Cardiac fibroblast (primary cell): ENCODE measurements at places on chromosomes 3 and 15.

DNA sequence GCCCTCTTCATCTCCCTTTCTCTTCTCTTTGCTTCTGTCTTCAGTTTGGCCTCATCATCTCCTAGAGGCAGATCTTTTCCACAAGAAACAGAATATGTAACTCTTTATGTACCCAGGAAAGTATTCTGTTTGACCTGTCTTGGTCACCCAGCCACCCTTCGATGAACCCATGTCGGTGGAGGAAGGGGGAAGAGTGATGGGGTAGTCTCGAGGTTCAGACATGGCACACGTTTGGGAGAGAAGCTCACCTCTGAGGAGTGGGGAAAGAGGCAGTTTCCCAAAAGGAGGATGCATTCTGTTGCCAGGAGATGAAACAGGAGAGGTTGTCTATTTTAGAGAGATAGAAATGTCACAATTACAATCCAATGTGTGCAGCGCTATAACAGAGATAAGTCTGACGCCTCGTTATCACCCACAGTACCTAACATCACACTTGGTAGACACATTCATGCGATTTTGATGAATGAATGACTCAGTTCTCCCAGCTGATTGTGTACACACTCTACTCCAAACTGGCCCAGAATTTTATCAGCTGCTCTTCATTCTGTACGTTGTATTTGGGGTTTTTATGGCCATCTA is 722 bp upstream of the CCDC50 start:
- DNase-seq, result no peak

GRCh38 chr3:157624801-157625200 is 121.6 kb upstream of the VEPH1 start:
- no peak for DNase-seq

DNA sequence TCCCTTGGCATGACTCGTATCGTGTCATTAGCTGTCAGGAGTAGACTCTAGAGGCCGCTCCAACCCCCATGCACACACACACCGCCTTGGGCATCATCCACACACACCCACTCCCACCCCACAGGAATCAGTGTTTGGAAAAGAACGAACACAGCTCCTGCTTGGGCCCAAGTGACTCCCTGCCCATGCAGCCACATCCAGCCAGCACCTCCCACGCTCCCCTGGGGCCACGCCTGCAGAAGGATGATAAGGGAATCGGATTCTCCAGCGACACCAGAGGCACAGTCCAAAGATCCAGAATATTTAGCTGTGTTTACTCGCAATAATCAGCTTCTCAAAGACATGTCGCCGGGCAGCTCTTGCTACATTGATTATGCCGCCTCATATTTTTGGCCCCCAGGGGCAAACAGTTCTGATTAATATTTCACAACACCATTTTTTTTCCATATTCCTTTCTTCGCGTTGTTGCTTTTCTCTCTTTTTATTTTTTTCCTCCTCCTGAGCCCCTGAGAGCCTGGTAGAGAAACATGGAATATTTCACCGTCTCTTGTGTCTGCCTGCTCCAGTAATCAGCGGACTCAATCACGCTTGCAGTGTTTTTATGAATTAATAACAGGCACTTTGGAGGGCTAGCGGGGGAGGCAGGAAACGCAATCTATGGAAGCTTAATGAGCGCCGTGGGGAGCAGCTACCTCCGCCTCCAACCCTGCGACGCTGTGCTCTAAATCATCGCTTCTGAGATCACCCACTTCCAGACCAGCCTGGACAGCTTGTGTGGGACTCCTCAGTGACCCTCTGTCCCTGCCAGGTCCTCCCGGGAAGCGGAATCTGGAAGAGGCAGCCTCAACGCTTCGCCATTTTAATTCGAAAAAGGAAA is 221.4 kb downstream of the TLE3 start:
- DNase-seq, result no peak

- no peak for DNase-seq
These were observed 18.6 kb downstream of the UROC1 start for GRCh38 chr3:126498929-126499328.

DNA sequence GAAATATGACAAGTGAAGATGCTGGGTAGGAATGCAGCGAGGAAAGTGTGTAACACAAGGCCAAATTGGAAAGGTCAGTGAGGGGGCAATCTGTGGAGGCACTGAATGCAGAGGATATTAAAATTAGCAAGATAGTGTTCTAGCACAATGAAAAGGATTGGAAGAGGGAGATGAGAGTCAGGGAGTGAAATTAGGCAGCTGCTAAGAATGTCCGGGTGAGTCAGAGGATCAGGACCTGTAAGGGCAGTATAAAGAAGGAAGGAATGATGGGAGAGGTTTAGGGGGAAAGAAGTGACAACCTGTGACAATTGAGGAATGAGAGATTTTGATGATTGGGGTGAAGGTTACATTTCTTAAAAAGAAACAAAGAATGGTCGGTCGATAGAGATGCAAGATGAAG is 103.5 kb downstream of the UBE3A start:
- DNase-seq, result no peak

- DNase-seq, result no peak
These were observed 244.3 kb downstream of the NR2F2 start for GRCh38 chr15:96574782-96575181.

GRCh38 chr3:73086071-73086494 is 24.6 kb downstream of the EBLN2 start:
- peak; percentile 58 for DNase-seq

DNA sequence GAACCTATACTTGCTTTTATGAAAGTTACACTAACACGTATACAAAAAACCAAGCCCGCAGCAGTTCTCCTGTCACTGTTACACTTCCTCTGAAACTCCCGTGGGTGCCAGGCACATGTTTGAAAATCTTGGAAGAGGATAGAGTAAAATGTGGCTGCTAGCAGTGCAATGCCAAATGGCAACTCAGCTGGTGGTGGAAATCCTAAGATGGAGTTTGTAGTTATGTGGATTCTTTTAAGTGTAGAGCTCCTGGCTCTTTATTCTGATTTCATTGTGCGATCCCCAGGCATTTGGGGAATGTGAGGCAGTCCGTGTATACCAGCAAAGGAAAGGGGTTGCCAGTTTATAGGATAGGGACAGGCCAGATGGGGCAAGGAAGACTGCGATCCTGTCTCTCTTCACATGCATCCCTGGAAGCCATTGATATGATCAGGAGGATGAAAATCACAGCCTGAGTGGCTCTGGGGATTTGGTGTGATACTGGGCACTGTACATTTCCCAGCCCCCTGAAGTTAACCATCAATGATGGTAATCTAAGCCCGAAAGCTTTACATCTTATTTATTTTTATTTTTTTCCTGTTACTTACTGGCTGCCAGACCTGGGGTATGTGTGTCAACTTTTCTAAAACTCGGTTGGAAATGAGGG is 1.1 kb downstream of the STAC start:
- DNase-seq, result no peak

GRCh38 chr3:42012383-42012934 is 50.6 kb upstream of the ULK4 start:
- DNase-seq, result no peak

GRCh38 chr3:108228286-108228685 is 6.1 kb upstream of the IFT57 start:
- no peak for DNase-seq

DNA sequence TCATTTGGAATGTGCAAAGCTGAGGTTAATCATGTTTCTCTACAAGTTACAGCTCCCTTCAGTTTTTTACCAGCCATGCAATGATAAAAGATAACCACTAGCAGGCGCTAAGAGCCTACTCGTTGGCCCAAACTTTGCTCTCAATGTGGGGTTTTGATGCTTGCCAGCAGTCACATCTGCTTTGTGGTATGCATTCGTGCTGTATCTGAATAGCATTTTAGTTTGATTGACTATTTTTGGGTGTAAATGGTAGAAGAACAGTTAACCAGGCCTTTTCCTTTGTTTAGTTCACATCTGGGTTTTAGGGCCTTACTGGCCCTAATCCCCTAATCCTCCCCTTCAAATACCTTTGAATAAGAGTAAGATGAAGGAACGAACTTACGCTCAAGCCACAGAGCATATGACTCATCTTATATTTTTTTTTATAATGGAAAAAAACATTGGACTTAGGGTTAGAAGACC is 4.4 kb upstream of the CLDN11 start:
- peak; percentile 91 for DNase-seq

GRCh38 chr3:158573714-158574113 is 2.7 kb downstream of the MLF1 start:
- DNase-seq, result peak; percentile 5

- no peak for DNase-seq
These were observed 86.7 kb downstream of the IQSEC1 start for GRCh38 chr3:12986521-12986920.

DNA sequence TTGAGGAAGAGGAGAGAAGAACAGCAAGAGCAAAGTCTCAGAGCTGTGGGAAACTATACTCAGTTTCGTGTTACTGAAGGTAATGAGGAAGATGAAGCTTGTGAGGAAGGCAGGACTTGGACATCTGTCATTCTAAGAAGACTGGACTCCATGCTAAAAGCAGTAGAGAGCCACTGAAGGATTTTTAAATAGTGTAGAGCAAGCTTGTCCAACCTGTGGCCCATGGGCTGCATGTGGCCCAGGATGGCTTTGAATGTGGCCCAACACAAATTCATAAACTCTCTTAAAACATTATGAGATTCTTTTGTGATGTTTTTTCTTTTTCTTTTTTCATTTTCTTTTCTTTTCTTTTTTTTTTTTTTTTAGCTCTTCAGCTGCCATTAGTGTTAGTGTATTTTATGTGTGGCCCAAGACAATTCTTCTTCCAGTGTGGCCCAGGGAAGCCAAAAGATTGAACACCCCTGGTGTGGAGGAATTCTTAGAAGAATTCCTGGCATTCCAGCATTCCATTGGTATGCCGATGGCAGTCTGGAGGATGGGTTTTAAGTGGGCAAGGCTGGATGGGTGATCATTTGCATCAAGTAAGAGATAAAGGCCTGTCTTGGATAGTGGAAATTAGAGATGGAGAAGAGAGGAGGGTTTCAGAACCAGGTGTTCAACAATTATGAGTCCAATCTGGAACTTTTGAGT is 6.9 kb upstream of the NFKBIZ start:
- DNase-seq, result no peak

DNA sequence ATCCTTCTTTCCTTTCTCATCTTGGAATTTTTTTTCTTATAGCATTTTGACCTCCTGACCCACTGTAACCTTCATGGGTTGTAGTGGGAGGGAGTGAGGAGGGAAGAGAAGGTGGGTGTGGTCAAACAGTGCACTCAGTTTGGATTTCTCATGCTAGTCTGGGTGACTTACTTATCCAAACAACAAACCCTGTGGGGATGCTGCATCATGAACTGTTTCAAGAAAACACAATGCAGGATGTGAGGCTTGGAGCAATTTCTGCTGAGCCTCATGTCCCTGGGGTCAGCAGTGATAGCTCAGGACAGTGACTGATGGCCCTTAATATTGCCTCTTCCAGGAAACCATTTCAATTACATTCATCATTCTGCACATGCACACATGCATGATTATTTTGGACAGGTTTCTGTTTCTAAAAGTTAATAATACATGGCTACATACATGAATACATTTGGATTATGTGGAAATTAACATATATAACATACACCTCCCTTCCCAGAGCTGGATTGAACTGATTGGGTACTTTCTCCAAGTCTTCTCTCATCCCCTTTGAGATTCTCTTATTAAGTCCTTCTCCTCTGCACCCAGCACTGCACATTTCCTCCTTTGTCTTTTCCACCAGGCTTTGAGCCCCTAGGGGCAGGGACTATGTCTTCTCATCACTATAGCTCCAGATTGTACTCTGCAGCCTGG is 61.2 kb downstream of the ADAMTSL3 start:
- DNase-seq, result peak; percentile 66

- DNase-seq, result peak; percentile 25
These were observed 155.6 kb upstream of the NR2E3 start for GRCh38 chr15:71654720-71655174.

DNA sequence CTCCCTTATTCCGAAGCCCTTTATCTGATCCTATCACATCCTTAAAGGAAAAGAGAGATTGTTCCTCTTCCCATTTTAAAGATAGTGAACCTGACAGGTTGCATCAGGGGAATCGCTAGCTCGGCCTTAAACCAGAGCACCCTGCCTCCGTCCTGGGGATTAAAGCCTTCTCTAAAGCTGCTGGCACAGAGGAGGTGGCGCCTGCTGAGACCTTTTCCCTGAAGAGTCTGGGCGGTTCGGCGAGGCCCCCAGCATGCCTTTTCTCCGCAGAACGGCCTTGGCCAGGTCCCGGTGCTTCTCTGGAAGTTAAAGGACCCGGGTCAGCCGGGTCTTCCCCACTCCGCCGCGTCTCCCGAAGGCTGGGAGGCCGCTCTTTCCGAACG is 593 bp downstream of the FAM219B start:
- DNase-seq, result peak; percentile 24

DNA sequence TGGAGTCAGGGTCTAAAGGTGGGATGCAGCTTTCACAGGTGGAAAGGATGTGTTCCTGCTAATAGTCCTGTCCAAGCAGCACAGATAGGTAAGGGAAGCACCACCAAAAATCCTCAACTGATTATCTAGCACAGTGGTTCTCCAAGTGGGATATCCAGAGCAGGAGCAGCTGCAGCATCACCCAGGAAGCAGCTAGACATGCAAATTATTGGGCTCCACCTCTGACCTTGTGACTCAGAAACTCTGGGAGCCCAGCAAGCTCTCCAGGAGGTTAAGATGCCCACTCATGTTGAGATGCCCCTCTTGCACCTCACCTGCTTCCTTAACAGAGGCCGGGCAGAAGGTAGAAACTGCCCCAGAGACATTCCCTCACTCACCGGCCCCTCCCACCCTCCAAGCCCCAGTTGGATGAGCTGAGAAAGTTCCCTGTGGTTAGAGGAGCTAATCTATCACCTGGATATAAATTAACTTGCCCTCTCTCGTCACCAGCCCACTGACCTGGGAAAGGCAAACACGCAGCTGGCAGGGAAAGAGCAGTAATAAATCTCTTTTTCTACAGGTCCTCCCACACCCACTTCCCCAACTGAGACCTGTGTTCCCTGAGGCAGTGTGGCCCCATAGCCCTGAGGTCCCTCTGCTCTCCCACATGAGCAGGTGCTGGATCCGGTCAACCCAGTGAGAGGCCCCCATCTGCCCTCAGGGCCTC is 39.3 kb downstream of the ADCY5 start:
- DNase-seq, result no peak
